Endothelial cell of umbilical vein (primary cell): ENCODE measurements at places on chromosomes 2 and 18. TPM values are rescaled to one million over a fixed set of nuclear protein-coding genes. Genes with fewer than 3 reads are reported as not detected.

GRCh38 chr2:223930103-223930976, 14.8 kb downstream of the WDFY1 start:
- H3K4me1 ChIP-seq = peaks cover 6% of the 10 kb centered on the region
- no peak overlapping the region for H3K27ac ChIP-seq
- H3K36me3 ChIP-seq = no peaks in the 10 kb centered on the region
- H3K4me3 ChIP-seq = no peak overlapping the region
- DNase-seq = no peak

DNA sequence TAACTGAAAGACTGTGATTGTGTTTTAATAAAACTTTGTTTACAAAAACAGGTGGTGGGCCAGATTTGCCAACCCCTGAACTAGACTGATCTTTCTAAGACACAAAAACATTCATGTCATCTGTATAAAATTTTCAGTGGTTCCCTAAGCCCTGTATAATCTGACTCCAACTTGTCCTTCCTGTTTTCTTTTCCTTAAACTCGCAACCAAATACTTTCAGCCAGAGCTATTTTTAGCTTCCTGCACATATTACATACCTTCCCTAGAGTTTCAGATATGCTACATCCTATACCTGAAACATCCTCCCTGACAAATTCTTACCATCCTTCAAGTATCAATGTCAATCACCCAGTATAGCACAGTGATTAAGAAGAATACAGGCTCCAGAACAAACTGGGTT, 4.8 kb downstream of the GCFC2 start:
- H3K4me1 ChIP-seq = peaks cover 25% of the 10 kb centered on the region
- H3K27ac ChIP-seq = no peak overlapping the region
- DNase-seq = peak; percentile 42
- no peaks in the 10 kb centered on the region for H3K27me3 ChIP-seq

GRCh38 chr18:39441648-39442047, 1876.0 kb upstream of the CELF4 start:
- no peak for DNase-seq
- no peaks in the 10 kb centered on the region for H3K4me1 ChIP-seq
- H3K4me3 ChIP-seq = no peak overlapping the region
- no peaks in the 10 kb centered on the region for H3K36me3 ChIP-seq

Gene SPC25
- total RNA-seq = 20.5 and 24.2 TPM in 2 replicates

DNA sequence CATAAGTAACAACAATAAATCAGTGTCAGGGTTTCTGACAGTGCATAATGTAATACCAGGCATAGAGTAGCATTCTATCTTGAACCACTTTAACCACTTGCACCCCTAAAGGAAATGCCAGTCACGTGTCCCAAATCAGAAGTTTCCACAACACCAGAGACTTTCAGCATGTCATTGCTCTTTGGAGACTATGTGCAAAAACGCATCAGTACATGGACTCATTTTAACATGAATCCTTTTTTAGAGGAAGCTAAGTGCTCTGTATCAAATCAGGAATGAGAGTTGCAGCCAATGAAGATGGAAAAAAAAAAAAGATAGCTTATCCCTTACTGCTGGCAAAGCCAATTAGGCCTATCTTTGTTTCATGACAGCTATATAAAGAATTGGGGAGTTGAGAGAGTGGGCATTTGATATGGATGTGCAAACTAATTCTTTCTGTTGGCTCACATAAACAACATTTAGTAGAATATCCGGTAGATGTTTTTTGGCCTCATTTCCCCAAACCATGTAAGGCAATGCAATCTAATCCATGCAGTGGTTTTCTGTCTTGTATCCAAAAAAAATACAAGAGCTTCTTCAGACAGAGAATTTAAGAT, 353.1 kb downstream of the IRS1 start:
- no peak overlapping the region for H3K4me3 ChIP-seq
- H3K27me3 ChIP-seq = no peaks in the 10 kb centered on the region
- no peak for DNase-seq
- H3K36me3 ChIP-seq = no peaks in the 10 kb centered on the region
- H3K27ac ChIP-seq = no peak overlapping the region

GRCh38 chr2:127887776-127888130, 2.0 kb upstream of the AMMECR1L start:
- DNase-seq = no peak
- no peaks in the 10 kb centered on the region for H3K27me3 ChIP-seq
- H3K4me1 ChIP-seq = peaks cover 19% of the 10 kb centered on the region
- H3K36me3 ChIP-seq = no peaks in the 10 kb centered on the region
- H3K4me3 ChIP-seq = no peak overlapping the region

DNA sequence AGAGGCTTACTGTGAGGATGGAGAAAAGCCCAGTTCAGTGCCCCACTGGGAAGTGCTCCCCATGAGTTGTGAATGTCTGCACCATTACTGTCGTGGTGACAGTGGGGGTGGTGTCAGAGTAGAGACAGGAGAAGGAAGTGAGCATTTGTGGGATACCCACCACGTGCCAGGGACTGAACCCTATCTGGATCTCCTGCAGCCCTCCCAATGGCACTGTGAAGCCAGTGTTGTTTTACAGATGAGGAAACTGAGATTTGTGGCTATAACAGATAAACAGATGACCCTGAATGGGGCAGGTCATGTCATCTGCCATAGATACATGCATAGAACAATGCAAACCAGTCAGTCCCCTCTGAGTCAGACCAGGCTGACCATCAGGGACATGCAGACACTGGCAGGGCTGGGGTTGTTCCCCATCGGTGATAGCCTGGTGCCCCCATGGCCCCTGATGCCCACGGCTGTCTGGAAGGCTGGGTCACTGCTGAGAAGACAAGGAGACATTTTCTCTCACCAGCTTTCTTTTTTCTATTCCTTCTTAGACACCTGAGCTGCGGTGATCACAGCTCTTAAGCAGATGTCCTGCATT, 60.8 kb downstream of the EMILIN2 start:
- no peak overlapping the region for H3K27ac ChIP-seq
- H3K27me3 ChIP-seq = no peaks in the 10 kb centered on the region
- H3K4me1 ChIP-seq = peaks cover 13% of the 10 kb centered on the region
- H3K4me3 ChIP-seq = peak overlapping the region; percentile 55

DNA sequence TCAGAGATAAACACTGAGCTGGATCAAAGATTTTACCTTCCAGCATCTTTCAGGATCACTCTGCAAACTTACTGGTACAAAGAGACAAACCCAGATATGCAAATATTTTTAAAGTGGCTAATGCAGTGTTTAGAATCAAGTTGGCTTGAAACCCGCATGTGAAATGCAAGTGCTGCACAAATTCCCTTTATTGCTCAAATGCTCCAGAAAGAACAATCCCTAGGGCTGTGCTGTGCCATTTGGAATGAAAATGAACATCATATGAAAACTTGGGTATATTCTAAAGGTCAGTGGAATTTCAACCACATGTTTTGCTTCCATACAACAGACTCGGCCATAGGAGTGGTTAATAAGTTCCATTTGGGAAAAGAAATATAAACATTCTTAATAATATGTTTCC, 139.1 kb downstream of the VWC2L start:
- H3K36me3 ChIP-seq = no peaks in the 10 kb centered on the region
- H3K27ac ChIP-seq = no peak overlapping the region
- no peak overlapping the region for H3K4me3 ChIP-seq
- H3K27me3 ChIP-seq = no peaks in the 10 kb centered on the region

DNA sequence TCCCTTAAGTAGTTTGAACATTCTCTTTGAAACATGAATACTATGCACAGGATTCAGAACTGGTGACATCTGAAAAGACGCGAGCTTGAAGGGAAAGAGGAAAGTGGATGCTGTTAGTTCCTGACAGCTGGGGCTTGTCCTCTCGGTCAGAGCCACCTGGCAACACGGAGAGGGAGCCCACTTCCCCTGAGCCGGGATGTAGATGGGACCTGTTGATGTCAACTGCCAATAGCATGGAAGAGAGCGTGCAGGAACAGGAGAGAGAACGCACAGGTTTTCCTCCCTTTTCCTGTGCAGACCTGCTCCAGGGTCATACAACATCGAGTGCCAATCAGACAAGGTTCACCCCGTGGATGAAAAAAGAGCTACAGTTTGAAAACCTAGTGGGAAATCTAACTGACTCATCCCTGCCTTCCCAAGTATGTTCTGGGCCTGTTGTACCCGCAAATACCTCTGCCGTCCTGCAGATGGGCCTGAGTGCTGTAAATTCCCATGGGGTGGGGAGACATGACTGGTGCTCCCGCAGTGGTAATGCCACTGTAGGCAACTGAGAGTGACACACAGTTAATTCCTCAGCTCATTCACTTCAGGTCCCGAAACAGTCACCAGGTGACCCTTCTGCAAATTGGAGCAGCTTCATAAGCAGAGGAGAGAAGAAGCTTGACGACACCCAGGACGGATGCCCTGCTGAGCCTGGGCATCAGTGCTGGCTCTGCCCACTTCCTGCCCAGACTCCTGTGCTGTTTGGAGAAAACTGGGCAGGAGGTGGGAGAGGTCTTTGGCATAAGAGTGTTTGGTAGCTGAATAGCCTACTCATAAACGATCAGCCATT, 13.9 kb upstream of the MBP start:
- H3K4me3 ChIP-seq = no peak overlapping the region
- H3K36me3 ChIP-seq = no peaks in the 10 kb centered on the region
- no peaks in the 10 kb centered on the region for H3K27me3 ChIP-seq

DNA sequence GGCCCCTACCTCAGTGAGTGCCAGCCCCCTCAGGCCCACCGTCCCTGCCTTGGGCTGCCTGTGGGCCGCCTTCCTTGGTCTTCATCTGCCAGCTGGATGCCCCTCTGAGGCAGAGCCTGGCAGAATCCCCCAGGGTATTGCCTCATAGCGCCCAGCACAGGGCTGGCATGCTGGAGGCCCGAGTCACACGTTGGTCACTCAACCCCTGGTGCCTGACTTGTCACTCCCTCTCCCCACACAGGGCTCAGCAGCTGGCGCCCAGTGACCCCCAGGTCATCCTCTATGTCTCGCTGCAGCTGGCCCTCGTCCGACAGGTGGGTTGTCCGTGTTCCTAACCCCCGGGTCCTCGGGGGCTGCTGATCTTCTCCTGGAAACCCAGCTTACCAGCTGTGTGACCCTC, 108.4 kb upstream of the MCFD2 start:
- no peak overlapping the region for H3K4me3 ChIP-seq
- H3K4me1 ChIP-seq = no peaks in the 10 kb centered on the region
- DNase-seq = no peak
- no peak overlapping the region for H3K27ac ChIP-seq

- H3K36me3 ChIP-seq = no peaks in the 10 kb centered on the region
- H3K27ac ChIP-seq = no peak overlapping the region
- no peaks in the 10 kb centered on the region for H3K27me3 ChIP-seq
- H3K4me3 ChIP-seq = no peak overlapping the region
Observed at GRCh38 chr2:3661149-3661660, 3.2 kb downstream of the ALLC start.

Gene FKBP1B
- 12.9 and 16.8 TPM in 2 replicates for total RNA-seq

Gene PJVK
- 1.4 and 1.8 TPM in 2 replicates for total RNA-seq

- no peaks in the 10 kb centered on the region for H3K36me3 ChIP-seq
- H3K4me1 ChIP-seq = no peaks in the 10 kb centered on the region
Observed at GRCh38 chr2:200219309-200220113, 87.0 kb upstream of the SPATS2L start.

Gene TRIP12
- total RNA-seq = 256 and 278 TPM in 2 replicates

- H3K36me3 ChIP-seq = no peaks in the 10 kb centered on the region
- H3K4me3 ChIP-seq = no peak overlapping the region
- no peaks in the 10 kb centered on the region for H3K27me3 ChIP-seq
Observed at GRCh38 chr18:50850307-50851065, 28.4 kb upstream of the ME2 start.

DNA sequence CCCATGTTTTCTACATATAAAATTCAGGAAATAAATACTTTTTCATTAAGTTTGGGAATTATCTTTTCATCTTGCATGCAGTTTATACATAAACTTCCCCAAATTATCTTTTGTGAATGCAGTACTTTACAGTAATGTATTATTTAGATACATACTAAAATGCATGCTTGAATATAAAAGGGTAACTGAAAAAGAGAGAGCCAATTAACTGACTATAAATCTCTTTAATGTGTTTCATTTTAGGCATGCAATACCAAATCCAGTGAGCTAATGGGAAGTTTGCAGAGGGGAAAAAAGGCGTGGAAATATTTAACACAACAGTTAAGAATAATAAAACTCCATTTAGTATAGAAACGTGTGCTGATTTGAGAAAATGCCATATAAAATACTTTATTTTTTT, 39.2 kb downstream of the COL4A4 start:
- H3K4me3 ChIP-seq = no peak overlapping the region
- no peak overlapping the region for H3K27ac ChIP-seq
- DNase-seq = no peak
- H3K27me3 ChIP-seq = no peaks in the 10 kb centered on the region
- no peaks in the 10 kb centered on the region for H3K4me1 ChIP-seq

Gene HOXD3
- total RNA-seq = 15.3 and 20.9 TPM in 2 replicates

Gene SERPINB11
- total RNA-seq = not detected in 2 replicates

- H3K27ac ChIP-seq = no peak overlapping the region
- no peak overlapping the region for H3K4me3 ChIP-seq
- no peak for DNase-seq
- no peaks in the 10 kb centered on the region for H3K36me3 ChIP-seq
Observed at GRCh38 chr18:63247926-63248325, 71.6 kb downstream of the BCL2 start.
